Stimulated activated CD4-positive, alpha-beta T cell treated with anti-CD3 and anti-CD28 coated beads, TNF-alpha, amount 100 ng/mL, for 48 hours (primary cell): ENCODE measurements at places on chromosomes 2 and 18.

DNA sequence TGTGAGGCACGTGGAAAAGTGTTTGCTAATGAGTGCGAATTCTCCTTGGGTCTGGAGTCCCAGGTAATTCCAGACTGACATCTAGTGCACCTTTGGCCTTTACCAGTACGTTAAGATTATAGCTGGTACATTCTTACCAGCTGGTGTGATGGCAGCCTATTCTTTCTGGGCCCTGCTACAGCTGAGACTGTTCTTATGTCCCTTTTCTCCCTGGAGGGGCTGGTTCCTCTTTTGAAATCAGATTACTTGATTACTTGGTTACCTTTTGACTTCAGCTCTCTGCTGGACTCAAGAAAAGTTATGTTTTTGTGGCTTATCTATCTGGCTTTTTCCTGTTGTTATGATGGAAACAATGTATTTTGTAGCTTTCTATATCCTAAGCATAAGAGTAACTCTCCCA lies 14.5 kb downstream of the CABYR start:
- DNase-seq = no peak

DNA sequence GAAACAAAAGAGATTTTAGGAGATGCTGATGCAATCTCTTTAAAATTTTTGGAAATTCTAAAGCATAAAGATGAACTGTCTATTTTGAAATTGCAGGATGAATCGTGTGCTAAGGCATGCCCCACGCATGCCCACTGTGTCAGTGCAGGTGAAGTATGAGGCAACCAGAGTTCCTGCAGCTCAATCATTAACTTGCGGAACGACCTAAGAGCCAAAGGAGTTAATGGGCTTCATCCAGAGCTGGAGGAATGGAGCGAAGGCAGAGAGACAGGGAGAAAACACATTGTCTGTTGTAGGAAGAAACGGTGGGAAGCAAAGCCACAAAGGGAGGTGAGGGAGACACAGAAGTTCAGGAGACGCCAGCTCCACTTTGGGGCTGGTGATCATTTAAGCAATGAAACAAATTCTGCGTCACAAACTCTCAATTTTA lies 265.2 kb downstream of the CCDC85A start:
- DNase-seq = no peak

DNA sequence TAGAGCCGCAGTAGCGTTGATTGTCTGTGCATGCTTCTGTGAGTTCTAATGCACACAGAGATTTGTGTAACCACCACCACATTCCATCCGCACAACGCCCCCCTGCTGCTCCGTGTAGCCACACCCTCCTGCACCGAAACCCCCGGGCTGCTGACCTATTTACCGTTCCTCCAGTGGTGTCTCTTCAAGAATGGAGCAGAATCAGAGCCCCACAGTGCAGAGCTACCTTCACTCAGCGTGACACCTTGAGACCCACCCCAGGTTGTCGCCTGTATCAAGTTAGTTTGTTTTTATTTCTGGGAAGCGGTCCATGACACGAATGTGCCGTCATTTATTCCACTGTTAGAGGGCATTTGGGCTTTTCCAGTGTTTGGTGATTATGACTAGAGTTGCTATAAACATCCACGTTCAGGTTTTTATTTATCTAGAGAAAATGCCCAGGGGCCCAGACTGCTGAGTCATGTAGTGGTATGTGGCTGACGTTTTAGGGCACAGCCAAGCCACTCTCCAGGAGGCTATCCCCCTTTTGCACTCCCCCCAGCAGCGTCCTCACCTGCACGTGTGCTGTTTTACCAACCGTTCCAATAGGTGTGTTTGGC lies 266.8 kb downstream of the NDUFA10 start:
- no peak for DNase-seq

- no peak for DNase-seq
Observed at GRCh38 chr18:32271672-32272208, 81.9 kb downstream of the MEP1B start.

DNA sequence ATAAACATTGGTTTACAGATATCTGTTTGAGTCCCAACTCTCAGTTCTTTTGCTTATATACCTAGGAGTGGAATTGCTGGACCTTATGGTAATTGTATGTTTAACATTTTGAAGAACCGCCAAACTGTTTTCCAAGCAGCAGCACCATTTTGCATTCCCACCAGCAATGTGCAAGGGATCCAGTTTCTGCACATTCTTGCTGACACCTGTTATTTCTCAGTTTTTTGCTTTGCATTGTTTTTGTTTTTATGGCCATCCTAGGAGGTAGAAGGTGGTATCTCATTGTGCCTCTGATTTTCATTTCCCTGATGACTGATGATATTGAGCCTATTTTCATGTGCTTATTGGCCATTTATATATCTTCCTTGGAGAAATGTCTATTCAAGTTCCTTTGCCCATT lies 71.2 kb downstream of the MCFD2 start:
- DNase-seq = no peak

- DNase-seq = no peak
Observed at GRCh38 chr2:25424426-25425028, 82.8 kb upstream of the DNMT3A start.
